ENCODE measurements at places on chromosomes 6 and 20.

- no peak for DNase-seq
Observed at GRCh38 chr6:5936140-5936539, 70.6 kb downstream of the NRN1 start.

DNA sequence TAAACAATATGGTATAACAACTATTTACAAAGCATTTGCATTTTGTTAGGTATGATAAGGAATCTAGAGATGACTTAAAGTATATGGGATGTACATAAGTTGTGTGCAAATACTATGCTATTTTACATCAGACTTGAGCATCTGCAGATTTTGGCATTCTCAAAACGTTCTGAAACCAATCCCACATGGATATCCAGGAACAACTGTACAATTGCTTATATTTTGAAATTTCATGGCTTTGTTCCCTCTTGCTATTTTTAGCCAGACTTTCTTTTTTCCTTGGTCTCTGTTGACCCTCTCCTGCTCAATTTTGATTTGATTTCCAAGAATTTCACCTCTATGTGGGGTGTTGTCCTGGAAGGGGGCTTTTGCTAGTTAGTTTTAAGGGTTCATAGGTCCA lies 32.9 kb upstream of the UST start:
- no peak for DNase-seq

GRCh38 chr6:129163551-129163950 lies 280.6 kb downstream of the LAMA2 start:
- no peak for DNase-seq

DNA sequence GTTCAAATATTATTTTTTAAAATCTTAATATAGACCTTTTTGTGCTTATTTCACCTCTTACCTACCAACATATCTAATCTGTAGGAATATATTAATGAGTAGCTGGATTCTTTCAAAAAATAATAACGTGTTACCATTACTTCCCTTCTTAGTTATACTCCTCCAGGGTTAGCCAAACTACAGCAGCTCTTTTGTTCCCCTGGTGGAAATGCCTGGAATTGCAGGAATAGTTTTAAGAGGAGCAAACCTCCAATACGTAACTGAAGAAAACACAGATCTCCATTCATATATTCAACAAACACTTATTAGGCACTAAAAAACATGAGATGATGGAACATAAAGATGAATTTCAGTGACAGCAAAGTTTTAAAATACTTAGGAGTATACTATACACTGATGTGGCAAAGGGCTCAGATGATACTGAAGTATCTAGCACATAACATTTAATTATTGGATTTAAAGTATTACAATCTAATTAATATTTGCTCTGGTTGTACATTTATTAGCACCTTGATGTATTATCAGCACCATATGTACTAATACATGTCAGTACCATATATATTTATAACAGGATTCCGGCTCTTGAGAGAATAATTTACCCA lies 78.3 kb downstream of the TBX18 start:
- DNase-seq = no peak

GRCh38 chr6:158793432-158793831 lies 25.7 kb downstream of the EZR start:
- no peak for DNase-seq

GRCh38 chr6:157531169-157531985 lies 150.4 kb downstream of the ZDHHC14 start:
- DNase-seq = peak; percentile 96

GRCh38 chr6:16687045-16687444 lies 74.2 kb downstream of the ATXN1 start:
- no peak for DNase-seq

- peak; percentile 49 for DNase-seq
Observed at GRCh38 chr6:166488076-166488685, 98.3 kb downstream of the RAMACL start.

DNA sequence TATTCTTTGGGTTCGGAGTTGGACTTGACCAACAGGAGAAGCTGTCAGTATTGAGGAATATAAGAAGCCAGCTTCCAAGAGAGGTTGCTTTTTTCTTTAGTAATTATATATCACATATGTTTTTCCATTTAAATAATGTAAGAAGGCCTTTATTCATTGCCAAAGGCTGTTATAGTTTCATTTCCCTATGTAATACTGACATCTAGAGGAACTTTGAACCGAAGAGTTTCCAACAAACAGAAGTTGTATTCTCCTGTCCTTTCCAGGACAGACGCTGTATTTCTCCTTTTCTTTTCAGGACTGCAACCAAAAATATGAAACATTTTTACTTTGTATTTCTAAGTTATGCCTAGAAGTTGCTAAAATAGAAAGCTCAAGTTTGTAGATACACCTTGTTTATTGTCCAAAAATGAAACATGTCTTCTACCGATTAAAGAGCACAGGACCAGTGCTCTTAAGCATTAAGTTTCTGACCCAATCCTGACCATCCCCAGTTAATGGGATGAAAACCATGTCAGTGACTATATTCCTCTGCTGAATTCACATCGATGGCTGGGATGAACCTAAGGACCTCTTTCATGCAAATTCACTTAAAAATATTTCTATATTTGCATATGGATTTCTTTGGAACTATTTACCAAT lies 55.1 kb downstream of the MYLK4 start:
- peak; percentile 12 for DNase-seq

DNA sequence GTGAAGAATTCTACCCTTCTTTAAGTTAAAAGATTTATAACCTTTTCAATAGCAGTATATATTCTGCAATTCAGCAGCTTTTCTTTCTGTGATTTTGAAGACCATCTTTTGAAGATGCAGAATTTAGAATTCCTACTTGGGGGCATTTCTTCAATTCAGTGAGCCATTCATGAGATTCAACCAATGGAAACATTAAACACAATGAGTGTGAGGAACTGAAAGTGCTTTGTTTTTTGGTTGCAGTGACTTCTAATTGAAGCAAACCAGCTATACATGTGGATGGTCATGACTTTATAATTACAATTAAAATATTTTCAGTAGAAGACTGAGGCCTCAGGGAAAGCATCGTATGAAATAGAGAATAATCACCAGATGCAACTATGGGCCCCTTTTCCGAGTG lies 108.3 kb downstream of the CARMIL1 start:
- DNase-seq = no peak

- DNase-seq = no peak
Observed at GRCh38 chr20:9109566-9109965, 40.7 kb downstream of the PLCB4 start.

DNA sequence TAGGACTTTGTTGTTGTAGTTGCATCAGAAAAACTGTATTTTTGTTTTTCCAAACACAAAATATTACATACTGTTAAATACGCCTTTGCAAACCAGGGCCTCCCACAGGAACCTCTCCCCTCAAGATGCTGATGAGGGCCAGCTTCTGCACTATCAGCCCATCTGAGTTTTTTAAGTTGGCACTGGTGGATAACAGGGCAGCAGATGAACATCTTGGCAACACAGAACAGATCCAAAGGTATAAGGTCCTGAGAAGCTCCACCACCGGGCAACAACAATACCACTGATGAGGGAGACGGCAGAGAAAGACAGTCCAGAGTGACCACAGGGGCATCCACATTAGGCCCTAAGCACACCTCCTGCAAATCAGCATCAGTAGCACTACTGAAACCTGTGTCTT lies 177.7 kb downstream of the DLL1 start:
- DNase-seq = no peak

GRCh38 chr6:125271486-125272159 lies 30.1 kb downstream of the HDDC2 start:
- DNase-seq = no peak

GRCh38 chr6:125274935-125275334 lies 26.8 kb downstream of the HDDC2 start:
- DNase-seq = peak; percentile 41

DNA sequence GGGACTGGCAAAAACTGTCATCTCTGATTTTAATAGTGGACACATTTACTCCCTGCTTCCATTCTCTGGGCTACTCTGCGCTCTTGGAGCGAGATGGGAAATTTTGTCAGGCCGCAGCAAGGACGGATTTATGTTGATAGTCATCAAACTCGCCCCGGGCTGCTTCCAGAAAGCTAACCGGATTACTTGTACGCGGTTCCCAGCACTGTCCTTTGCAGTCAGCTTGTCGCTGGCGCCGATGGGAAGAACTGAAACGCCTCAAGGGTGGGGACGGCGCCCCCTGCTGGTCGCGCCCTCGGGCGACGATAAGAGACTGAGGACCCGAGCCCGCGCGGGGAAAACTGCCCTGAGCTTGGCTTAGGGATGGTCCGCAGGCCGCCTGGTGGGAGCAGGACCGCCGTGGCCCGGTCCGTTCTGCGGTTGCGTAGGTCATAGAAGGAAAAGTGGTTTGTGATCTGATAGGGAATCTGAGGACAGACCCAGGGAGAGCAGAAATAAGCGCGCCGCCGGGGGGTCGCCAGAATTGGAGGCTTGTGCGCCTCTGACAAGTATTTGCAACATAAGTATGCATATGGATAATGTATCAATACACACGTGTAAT lies 984 bp upstream of the ABT1 start:
- peak; percentile 88 for DNase-seq

All from large intestine (tissue), 12 donors.